H1 (cell line): ENCODE measurements at places on chromosomes 1 and 21.
A peak's percentile ranks its signal among the peaks of the same experiment; 100 is the strongest.

- peak; percentile 73 for DNase-seq
These were observed 40.7 kb upstream of the VASH2 start for GRCh38 chr1:212909652-212910063.

DNA sequence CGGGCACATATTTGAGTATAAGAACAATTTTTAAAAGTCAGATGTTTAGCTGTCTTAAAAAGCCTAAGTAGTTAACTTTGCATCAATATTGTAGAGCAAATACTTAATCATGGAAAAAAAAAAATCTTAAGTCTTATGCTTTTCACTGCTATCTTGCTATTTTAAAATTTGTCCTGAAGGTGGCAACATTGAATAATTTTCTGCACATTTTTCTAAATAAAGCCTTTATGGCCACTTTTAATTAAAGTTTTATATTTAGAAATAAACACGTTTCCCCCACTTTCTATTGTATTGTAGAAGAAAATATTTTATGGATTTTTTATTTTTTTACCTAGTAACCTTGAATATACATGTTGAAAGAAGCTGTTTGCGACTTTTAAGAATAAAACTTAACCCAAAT is 198.8 kb downstream of the AMY1C start:
- DNase-seq, result no peak

DNA sequence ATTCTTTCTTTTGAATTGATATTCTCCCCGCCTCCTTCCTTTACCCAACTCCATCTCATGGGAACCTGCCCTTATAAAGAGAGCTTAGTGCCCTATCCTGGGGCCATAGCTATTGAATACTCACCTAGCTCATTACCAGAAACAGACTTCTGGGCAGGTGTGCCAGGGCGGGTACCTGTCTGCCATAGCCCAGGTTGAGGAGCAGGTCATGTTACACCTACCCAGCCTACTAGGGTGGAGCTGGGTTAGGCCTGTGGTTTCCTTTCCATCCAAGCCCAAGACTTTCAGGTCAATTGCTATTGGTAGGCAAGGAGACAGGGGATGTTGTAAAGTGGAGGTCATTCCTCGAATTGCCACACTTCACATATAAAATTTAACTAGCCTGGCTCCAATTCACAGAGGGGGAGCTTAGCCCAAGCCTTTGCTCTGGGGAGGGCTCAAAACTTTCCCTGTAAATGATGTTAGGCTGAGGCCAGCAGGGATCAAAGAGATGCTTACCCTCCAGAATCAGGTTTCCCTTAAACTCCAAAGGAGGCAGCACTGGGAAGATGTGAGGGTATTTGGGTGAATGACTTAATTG is 87.1 kb upstream of the IPO9 start:
- DNase-seq, result no peak

- peak; percentile 88 for DNase-seq
These were observed 642 bp downstream of the HCRTR1 start for GRCh38 chr1:31617916-31618746.

DNA sequence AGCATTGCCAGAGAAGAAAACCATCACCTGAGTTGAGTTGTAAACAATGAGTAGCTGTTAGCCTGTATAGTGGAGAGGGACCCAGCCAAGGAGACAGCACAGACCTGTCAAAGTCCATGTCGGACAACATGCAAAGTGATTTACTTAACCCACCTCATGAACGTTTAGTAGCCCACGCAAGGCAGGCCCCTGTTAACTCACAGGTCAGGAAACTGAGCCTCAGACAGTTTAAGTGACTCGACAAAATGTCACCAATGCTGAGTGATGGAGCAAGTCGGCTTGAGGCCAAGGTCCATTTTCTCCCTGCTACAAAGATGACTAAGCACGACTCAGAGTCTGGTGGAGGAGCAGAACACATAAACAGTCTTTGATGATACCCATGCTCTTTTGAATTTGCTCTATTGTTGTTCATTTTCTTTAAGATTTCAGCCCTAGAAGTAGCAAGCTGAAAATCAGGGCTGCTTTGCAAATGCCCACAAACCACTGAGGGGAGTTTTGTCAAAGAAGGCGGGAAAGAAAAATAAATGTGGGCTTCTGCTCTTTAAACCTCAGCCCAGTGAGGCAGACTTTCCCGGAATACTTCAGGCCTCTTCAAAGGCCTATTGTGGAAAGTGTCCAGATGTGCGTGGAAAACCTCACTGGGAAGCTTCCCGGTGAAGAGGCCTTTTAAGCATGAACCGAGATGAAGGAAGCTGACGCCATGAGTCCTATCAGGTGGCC is 83.8 kb upstream of the HOOK1 start:
- no peak for DNase-seq

DNA sequence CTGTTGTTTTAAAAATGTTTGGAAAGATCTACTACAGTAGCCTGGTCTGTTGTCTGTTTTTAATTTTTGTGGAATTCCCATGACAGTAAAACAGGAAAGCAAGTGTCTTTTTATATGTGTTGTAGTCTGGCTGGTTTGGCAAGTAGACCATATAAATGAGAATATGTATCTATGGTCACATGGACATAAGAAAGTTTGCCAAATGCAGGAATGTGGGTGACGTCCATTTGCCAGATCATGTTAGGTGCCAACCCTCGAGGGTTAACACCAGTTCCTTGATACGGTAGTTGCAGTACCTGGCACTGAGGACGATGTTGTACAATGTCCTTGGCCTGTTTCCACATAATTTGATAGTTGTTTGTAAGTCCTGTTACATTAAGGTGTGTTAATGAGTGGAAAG is 6.2 kb downstream of the DAP3 start:
- DNase-seq, result no peak

DNA sequence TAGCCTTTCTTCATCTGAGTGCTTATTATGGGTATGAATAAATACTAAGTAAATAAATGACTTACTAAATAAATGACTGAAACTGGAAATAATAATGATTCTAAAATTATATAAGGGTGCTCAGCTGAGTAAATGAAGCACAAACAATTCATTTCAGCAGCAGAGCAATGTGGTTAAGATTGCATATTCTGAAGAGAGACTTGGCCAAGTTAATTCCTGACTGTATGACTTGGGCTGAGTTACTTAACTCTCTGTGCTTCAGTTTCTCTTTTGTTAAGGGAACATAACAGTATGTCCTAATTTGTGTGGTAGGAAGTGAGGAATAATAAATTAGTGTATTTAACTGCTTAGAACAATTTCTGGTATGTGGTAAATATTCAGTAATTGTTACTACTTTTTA is 19.1 kb downstream of the AGL start:
- no peak for DNase-seq

DNA sequence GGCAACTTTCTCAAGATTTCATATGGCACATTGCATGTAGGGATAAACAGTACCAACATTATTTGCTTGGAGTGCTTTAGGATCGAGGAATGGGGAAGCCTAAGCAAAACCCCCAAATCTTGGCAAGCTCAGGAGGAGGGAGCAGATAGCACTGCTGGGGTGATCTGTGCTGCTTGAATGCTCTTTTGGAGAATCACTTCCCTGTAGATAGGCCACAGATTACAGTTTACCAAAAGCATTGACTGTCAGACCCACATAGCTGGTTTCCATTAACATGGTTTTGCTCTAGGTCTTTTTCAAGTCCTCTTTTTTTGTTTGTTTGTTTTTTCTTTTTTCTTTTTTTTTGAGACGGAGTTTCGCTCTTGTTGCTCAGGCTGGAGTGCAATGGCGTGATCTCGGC is 36.8 kb downstream of the OR13G1 start:
- no peak for DNase-seq

GRCh38 chr1:20115479-20115878 is 3.9 kb downstream of the PLA2G2D start:
- no peak for DNase-seq

DNA sequence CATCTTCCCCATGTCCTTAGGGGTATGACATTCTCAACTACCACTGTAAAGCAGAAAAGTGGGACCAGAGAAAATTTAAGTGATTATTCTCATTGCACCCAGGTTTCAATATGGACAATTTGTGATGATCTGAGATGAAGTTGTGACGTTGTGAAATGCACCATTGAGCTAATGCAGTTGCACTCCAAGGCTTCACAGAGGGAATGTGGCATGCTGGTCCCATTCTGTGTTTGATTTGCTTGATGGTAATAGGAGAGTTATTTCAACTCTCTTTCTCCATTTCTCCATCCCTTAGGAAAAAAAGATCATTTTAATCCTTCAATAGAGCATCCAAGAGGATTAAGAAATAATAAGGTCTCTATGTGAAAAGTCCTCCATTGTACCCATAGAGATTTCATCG is 136.6 kb downstream of the SLC30A10 start:
- DNase-seq, result no peak

DNA sequence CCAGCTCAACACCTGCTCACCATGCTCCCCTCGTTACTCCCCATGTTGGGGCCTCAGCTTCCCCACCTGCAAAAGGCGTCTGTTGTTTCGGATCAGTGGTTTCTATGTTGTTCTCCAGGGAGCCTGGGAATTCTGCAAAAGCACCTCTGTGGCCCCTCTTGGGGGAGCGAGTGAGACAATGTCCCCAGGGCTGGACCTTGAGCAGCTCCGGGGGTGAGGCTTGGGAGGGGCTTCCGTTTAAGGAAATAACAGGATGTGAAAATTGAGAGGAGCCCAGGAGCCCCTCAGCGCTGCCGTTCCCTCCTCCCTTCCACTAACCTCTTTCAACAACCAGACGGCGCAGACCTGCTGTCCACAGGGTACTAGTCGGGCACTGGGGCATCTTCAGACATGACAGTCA is 98.5 kb upstream of the IFFO2 start:
- DNase-seq, result no peak
